Left lung (tissue), 14 donors: ENCODE measurements at places on chromosomes 7 and 10. TPM values are rescaled to one million over a fixed set of nuclear protein-coding genes. Genes with fewer than 3 reads are reported as not detected.

GRCh38 chr7:5172196-5172775 lies 17.7 kb upstream of the WIPI2 start:
- no peaks in the 10 kb centered on the region for H3K36me3 ChIP-seq
- H3K27me3 ChIP-seq, result no peaks in the 10 kb centered on the region
- H3K27ac ChIP-seq, result no peak overlapping the region
- DNase-seq, result no peak
- H3K4me1 ChIP-seq, result no peaks in the 10 kb centered on the region
- H3K4me3 ChIP-seq, result no peak overlapping the region

DNA sequence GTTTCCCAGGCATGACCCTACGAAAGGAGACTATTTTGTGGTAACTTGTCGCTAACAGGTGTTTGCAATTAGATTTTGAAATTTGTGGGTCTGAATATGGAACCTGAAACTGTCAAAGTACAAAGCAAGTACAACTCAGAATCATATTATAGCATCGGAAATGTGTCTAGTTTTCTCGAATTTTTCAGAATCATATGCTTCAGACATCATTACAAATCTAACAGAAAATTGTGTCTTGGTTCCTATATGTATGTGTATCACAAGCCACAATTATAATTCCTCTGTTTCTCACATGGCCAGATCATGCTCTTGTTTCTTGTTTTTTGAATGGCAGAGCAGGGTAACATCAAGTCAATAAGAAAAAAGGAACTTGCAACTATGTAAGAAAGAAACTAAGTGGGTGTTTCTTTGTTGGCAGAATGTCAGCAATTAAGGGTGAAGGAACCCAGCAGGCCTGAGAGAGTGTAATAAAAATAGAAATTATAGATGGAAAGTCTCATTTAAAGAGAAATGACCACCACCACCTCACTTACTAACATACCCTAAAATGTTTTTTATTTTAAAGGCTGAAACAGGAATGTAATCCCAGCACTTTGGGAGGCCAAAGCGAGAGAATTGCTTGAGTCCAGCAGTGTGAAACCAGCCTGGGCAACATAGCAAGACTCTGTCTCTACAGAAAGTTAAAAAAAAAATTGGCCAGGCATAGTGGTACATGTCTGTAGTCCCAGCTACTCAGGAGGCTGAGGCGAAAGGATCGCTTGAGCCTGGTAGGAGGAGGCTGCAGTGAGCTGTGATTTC lies 51.3 kb downstream of the PRTFDC1 start:
- no peak for DNase-seq
- no peak overlapping the region for H3K4me3 ChIP-seq
- H3K36me3 ChIP-seq, result no peaks in the 10 kb centered on the region
- H3K27me3 ChIP-seq, result no peaks in the 10 kb centered on the region
- peaks cover 11% of the 10 kb centered on the region for H3K4me1 ChIP-seq
- H3K27ac ChIP-seq, result peak overlapping the region; percentile 61

- H3K27me3 ChIP-seq, result no peaks in the 10 kb centered on the region
- no peak overlapping the region for H3K4me3 ChIP-seq
- no peak for DNase-seq
- no peaks in the 10 kb centered on the region for H3K36me3 ChIP-seq
- H3K27ac ChIP-seq, result no peak overlapping the region
Observed at GRCh38 chr7:113131367-113131766, 13.0 kb upstream of the SMIM30 start.

DNA sequence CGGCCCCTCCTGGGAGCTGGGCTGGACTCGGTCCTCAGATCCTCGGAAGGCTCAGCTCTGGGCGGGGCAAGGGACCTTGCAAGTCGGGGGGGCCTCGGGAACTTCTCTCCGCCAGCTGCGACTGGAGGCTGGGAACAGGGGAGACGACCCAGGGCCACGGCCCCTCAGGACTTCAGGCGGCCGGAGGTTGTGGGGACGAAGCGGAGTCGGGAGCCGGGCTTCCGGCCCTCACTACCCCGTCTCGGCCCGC lies 2.6 kb downstream of the ADIRF start:
- DNase-seq, result no peak
- H3K27ac ChIP-seq, result peak overlapping the region; percentile 89
- peaks cover 55% of the 10 kb centered on the region for H3K4me1 ChIP-seq
- peak overlapping the region; percentile 52 for H3K4me3 ChIP-seq
- peaks cover 49% of the 10 kb centered on the region for H3K27me3 ChIP-seq

- H3K4me3 ChIP-seq, result no peak overlapping the region
- no peak overlapping the region for H3K27ac ChIP-seq
- no peaks in the 10 kb centered on the region for H3K4me1 ChIP-seq
- no peaks in the 10 kb centered on the region for H3K36me3 ChIP-seq
- no peak for DNase-seq
- no peaks in the 10 kb centered on the region for H3K27me3 ChIP-seq
Observed at GRCh38 chr10:33986016-33986415, 651.5 kb upstream of the NRP1 start.

- H3K4me3 ChIP-seq, result peak overlapping the region; percentile 47
- peaks cover 29% of the 10 kb centered on the region for H3K36me3 ChIP-seq
- no peak for DNase-seq
- H3K27me3 ChIP-seq, result no peaks in the 10 kb centered on the region
- H3K4me1 ChIP-seq, result peaks cover 4% of the 10 kb centered on the region
- peak overlapping the region; percentile 4 for H3K27ac ChIP-seq
Observed at GRCh38 chr10:5449823-5450222, 37.5 kb downstream of the NET1 start.

DNA sequence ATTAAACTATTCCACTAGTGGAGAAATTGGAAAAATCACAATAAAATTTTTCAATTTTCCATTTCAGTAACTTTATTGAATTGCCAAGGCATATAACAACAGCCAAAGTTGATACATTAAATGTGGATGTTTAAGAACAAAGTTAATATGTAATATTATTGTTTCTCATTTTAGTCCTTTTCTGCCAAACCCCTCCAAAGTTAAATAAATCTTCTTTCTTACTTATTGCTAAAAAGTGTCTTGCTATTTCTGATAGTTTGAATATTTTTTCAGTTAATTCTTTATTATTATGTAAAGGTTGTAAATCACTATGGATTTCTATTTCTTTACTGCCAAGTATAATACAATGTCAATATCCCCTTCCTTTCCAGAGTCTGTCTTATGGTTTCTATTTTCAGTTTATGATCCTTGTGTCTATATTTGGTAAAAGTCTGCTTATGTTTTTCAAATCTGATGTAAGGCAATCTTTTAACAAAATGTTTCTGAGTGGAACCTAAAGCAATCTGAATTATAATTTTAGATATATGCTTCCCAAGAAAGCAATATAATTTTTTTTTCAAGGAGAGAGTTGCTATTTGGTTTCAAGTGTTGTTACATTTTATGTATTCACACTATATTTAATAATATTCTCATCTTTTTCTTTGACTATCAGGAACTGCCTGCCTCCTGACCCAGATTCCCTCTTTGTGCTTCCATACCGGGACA lies 80.3 kb upstream of the RHOBTB1 start:
- DNase-seq, result no peak
- no peaks in the 10 kb centered on the region for H3K27me3 ChIP-seq
- no peak overlapping the region for H3K27ac ChIP-seq
- H3K36me3 ChIP-seq, result no peaks in the 10 kb centered on the region
- no peak overlapping the region for H3K4me3 ChIP-seq

GRCh38 chr7:51290702-51291540 lies 25.7 kb downstream of the COBL start:
- H3K4me1 ChIP-seq, result no peaks in the 10 kb centered on the region
- H3K27me3 ChIP-seq, result no peaks in the 10 kb centered on the region
- H3K4me3 ChIP-seq, result no peak overlapping the region
- H3K36me3 ChIP-seq, result no peaks in the 10 kb centered on the region

DNA sequence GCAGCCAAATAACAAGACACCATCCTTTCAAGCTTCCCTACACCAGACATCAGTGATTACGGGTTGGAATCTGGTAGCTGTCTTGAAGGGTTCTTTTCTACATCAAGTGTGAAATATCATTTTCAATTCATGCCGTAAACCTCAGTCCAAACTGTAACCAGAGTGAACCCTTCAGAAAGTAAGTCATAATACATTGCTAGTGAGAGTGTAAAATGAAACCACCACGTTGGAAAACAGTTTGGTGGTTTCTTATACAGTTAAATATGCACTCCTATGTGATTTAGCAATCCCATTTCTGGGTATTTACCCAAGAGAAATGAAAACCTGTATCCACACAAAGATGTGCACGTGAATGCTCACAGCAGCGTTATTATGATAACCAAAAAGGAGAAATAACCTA lies 25.6 kb upstream of the ZC3HAV1L start:
- no peak for DNase-seq
- no peak overlapping the region for H3K4me3 ChIP-seq

DNA sequence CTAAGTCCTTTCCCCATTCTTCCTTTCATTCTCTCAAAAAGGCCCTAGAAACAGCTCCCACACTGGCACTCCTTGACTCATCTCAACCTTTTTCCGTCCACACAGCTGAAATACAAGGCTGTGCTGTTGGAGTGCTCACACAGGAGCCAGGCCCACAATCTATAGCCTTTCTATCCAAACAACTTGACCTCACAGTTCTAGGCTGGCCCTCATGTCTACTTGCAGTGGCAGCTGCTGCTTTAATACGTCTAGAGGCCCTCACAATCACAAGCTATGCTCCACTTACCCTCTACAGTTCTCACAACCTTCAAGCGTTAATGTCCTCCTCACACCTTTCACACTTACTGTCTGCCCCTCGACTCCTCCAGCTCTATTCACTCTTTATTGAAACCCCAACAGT lies 12.0 kb upstream of the LRRC61 start:
- no peaks in the 10 kb centered on the region for H3K36me3 ChIP-seq
- no peak overlapping the region for H3K4me3 ChIP-seq
- DNase-seq, result no peak
- H3K4me1 ChIP-seq, result no peaks in the 10 kb centered on the region

DNA sequence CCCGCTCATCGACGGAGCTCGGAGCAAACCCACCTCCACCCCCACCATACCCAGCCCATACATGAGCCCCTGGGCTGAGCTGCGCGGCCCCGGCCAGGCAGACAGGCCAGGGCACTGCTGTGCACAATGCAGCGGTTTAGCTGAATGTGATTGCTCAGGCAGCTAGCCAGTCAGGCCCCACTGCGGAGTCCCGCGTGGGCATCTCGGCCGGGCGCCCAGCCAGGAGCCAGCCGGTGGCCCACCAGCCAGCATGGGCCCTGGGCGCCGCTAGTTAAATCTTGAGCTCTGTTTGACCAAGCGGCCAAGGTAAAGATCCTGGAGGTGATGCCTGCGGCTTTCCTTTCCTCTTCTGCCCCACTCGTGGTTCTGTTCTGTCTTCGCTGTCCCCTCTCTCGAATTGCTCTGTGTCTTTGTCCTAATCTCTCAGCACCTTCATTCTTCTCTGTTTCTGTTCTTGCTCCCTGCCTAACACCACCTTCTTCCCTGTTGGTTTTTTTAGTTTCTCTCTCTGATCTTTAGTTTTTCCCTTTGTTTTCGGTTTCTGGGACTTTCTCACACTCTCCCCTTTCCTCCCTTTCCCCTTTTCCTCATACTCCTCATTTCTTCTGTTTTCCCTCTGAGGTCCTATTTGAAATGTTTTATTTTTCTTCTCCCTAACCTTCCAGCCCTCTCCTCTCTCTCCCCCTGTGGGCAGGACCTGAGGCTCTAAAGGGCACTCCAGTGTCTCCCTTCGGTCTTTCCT lies 6.6 kb downstream of the UFSP1 start:
- peaks cover 8% of the 10 kb centered on the region for H3K4me1 ChIP-seq
- no peak overlapping the region for H3K27ac ChIP-seq
- H3K36me3 ChIP-seq, result peaks cover 97% of the 10 kb centered on the region
- H3K27me3 ChIP-seq, result no peaks in the 10 kb centered on the region
- DNase-seq, result no peak

DNA sequence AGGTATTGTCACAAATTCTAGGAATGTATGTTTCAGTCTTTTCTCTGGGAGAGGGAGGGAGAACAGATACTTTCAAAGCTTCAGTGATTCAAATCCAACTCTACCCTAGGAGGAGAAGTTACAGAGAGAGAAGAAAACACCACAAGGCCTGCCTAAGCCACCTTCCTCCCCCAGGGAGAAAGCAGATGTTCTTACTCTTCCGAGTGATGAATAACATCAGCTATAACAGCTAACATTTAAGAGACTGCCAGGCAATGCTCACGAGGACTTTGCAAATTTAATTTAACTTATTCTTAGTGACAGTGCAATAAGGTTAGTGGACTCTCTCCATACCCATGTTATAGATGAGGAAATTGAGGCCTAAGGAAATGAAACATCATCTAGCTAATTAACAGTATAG lies 36.8 kb downstream of the TAS2R41 start:
- H3K4me3 ChIP-seq, result no peak overlapping the region
- H3K27me3 ChIP-seq, result peaks cover 7% of the 10 kb centered on the region
- DNase-seq, result no peak
- no peaks in the 10 kb centered on the region for H3K4me1 ChIP-seq
- H3K27ac ChIP-seq, result no peak overlapping the region
- no peaks in the 10 kb centered on the region for H3K36me3 ChIP-seq

DNA sequence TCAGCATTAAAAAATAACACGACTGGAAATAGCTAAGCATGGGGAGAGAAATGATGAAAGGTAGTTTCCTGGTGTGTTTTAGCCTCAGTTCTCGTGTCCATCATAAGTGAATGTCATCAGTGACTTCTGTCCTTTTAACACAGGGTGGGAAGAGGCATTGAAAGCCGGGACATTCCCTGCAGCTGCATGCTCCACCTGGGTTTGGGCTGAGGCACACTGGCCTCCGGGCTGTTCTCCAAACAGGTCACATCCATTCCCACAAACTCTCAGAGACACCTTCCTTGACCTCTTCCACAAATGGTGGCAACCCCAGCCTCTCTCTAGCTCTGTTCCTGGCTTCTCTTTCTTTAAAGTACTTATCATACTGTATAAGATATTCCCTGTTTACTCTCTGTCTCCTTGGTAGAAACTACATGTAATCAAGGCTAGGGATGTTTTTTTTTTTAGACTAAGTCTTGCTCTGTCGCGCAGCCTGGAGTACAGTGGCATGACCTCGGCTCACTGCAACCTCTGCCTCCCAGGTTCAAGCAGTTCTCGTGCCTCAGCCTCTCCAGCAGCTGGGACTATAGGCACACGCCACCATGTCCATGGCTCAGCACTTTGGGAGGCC lies 22.6 kb downstream of the BAIAP2L1 start:
- no peaks in the 10 kb centered on the region for H3K27me3 ChIP-seq
- DNase-seq, result no peak
- no peak overlapping the region for H3K4me3 ChIP-seq
- no peak overlapping the region for H3K27ac ChIP-seq

- no peaks in the 10 kb centered on the region for H3K4me1 ChIP-seq
- no peak for DNase-seq
- H3K27ac ChIP-seq, result no peak overlapping the region
- no peak overlapping the region for H3K4me3 ChIP-seq
Observed at GRCh38 chr7:115708013-115708341, 322.6 kb downstream of the TFEC start.

GRCh38 chr10:33487014-33487776 lies 152.7 kb upstream of the NRP1 start:
- no peak for DNase-seq
- no peaks in the 10 kb centered on the region for H3K27me3 ChIP-seq

- no peak overlapping the region for H3K4me3 ChIP-seq
- no peak overlapping the region for H3K27ac ChIP-seq
- peaks cover 49% of the 10 kb centered on the region for H3K36me3 ChIP-seq
- no peaks in the 10 kb centered on the region for H3K27me3 ChIP-seq
Observed at GRCh38 chr7:102310414-102310815, 23.7 kb downstream of the SH2B2 start.

The POM121C gene
- total RNA-seq, result 43.1 TPM

The KIF11 gene
- 7.3 TPM for total RNA-seq

The NUTM2E gene
- total RNA-seq, result not detected

The ARMC3 gene
- not detected for total RNA-seq

The MNX1 gene
- total RNA-seq, result not detected

The FBXL13 gene
- total RNA-seq, result 2.2 TPM

The NXPH1 gene
- total RNA-seq, result not detected

The CPEB3 gene
- 4.3 TPM for total RNA-seq

The VSTM2A gene
- total RNA-seq, result not detected

The AFAP1L2 gene
- 6.4 TPM for total RNA-seq

The SVOPL gene
- total RNA-seq, result 0.26 TPM

The HABP2 gene
- 1.3 TPM for total RNA-seq
